Osteoblast (primary cell): ENCODE measurements at places on chromosomes 5 and 9.

DNA sequence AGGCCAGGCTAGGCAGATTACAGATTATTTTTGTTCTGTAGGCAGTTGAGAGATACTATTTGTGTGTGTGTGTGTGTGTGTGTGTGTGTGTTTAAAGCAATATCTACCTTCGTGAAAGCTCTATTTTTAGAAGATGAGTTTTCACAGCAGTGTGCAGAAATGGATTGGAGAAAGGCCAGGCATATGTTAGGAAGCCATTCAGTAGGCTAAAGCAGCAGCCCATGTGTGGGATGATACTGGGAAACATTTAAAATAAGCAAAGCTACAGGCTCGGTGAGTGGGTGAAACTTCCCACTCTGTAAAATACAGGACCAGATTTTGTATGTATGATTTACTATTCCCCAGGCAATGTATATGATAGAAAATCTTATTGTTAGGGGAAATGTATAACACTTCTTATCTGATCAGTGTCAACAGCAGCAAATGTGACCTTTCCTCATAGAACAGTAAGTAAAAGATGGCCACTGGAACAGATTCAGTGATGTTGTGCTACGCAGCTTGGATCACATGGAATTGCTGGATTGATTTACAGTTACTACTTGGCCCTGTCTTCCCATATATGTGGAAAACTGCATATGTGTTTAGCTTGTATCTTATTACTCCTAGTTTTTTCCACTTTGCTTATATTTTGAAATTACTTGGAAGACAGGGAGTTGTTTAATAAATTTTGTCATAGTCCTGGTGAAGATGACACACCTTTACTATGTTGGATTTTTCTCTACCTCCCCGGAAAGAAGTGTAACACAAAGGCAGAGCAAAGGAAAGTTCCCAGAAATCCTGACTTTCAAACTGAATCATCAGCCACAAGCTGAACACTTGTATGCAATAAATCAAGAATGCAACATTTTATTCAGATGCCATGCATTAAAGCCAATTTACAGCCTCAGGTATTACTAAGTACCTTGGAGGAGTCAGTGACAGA, 1077.7 kb upstream of the SEMA6A start:
- DNase-seq, result no peak

GRCh38 chr9:11340654-11341053, 727.9 kb upstream of the PTPRD start:
- no peak for DNase-seq

DNA sequence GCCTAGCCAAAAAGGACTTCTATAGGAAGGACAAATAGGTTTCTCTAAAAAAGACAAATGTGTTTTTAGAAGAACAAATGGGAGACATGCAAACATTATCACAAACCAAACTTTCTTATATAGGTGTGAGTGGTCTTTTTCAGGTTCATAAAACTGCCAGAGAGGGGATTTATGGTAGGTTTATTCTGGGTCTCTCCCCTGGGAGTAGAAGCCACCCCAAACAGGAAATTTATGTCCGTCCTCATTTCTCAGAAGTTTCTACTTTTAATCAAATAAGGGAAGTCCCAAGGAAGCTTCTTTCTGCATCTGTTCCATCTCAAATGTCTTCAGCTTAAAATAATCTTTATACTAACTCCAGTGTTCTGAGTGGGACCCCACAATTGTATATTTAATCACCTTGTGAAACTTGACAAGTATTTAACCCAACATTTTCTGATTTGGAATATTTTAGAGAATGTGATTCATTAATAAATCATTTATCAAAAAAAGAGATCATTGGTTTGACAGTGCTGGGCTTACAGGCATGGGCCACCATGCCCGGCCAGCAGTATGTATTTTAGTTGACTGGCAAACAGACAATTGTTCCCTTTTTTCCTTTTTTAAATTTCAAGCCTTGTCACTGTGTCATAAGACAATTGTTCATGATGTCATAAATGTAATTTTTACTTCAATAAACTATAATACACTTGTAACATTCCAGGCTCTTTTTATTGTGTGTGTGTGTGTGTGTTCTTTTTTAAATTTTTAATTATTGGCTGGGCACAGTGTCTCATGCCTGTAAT, 44.6 kb upstream of the GLDC start:
- DNase-seq, result no peak

DNA sequence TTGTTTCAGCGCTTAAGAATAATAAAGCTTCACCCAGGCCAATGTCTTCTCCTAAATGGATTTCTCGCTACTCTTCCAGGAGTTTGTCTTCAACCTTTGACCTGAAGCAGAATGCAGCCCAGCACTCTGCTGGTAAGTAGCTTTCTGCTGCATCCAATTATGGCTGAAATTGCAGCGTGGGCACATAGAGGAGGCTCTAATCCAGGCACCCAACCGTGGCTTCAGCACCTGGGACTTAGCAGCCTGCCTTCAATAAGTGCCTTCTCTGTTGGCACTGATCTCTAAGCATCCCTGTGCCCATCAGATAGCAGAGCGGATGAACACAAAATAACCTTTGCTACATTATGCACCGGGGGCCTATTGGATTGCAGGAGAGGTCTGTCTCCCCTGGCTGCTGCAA, 105.2 kb downstream of the TRIM32 start:
- no peak for DNase-seq

GRCh38 chr9:107731115-107731762, 241.7 kb upstream of the KLF4 start:
- DNase-seq, result no peak

GRCh38 chr9:21875893-21876292, 73.5 kb downstream of the MTAP start:
- no peak for DNase-seq

DNA sequence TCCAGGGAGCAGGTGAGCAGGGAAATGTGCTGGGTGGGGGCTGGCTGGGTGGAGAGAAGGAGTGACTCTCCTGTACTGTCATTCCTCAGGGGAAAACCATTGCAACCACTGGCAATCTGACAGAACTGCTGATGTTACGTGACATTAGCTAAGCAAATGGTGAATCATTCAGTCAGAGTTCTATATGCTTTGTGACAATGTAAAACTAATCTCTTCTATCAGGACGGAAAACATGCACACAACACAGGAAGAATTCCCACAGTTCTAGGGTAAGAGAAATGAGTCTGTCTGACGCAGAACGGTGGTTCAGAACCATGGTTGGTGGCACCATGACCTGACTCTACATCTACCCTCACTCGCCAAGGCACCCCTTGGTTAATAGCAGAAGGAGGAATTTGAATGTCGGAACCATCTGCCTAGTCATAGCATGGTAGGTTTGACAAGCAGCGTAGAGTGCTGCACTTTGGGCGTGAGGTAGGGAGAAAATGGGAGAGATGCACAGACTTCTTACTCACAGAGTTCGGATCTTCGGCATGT, 243.6 kb upstream of the PANK3 start:
- no peak for DNase-seq

DNA sequence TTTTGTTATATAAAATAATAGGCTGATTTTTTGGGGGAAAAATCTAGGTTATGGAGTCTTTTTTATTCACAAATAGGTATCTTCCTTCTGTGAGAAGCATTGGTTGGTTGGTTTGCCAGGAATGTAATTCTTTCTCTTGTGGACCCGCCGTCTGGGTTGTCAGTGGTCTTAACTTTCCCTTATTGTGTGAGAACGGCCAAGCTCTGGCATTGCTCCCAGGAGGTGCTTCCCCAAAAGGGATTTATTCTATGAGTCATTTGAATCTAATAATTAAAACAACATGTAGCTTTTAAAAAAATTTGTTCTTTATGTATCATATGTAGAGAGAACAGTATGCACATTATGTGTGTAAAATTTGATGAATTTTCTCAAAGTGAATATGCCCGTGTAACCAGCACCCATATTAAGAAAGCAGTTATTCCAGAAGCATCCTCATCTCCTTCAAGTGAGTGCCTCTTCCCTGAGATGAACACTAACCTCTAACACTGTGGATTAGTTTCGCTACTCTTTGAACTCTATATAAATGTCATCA, 114.4 kb downstream of the MAST4 start:
- DNase-seq, result no peak

- DNase-seq, result no peak
Measured at GRCh38 chr9:17462869-17463464, 115.9 kb upstream of the SH3GL2 start.

GRCh38 chr9:136769710-136770191, 5.4 kb upstream of the LCN15 start:
- peak; percentile 94 for DNase-seq

GRCh38 chr5:173513521-173513991, 102.9 kb downstream of the BOD1 start:
- no peak for DNase-seq

DNA sequence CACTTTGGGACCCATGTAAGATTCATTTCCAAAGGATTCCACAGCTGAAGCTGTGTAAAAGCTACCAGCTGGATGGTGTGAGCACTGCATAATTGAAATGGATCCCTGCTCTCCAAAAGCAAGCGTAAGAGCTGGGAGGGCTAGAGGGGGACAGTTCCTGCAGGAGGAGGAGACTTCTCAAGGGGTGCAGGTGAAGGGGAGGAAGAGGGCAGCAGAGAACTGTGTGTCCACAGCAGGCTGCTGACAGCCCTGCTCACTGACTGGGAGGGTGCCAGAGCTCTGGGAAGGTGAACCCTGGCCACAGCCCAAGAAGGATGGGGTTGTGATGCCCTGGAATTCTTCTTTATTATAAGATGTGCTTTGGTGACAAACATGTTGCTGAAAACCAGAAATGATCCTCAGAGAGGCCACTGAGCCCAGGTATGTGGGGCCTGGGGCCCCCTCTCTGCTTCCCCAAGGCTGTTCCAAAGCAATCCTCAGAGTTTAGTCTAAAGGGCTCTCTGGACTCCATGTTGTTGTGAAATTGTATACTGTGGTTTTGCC, 112.8 kb upstream of the SLC25A48 start:
- no peak for DNase-seq

DNA sequence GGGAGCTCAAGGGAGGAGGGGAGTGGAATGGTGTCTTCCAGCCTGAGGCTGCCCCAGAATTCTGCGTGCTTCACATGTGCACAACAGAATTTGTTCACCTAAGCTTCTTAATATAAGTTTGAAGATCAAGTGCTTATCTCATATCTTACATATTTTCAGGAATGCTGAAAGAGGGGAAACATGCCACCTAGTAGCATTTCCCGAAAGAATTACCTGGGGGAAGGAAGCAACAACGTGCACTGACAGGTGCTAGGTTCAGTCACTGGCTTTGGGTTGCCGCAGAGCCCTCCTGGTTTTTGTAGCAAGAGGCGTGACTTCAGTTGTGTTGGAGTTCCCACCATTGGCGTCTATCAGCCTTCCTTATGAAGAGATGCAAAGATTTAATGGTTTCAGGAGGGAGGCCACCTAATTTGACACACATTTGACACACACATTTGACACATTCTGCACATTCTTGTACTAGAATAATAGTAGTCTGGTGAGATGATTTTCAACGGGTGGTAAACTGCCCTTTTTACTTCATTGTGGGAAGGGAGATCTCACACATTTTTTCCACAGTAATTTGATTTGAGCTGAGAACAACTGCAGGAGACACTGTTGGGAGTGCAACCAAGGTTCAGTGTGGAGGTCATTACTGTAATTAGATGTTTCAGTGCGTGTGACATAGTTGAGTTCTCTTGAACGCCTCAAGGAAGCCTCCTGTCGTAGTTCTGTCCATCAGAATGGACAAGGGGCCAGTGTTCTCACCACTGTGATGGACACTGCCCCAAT, 481.3 kb downstream of the CCDC171 start:
- no peak for DNase-seq

GRCh38 chr5:129460936-129461710, 1.0 kb downstream of the ADAMTS19 start:
- DNase-seq, result peak; percentile 83

DNA sequence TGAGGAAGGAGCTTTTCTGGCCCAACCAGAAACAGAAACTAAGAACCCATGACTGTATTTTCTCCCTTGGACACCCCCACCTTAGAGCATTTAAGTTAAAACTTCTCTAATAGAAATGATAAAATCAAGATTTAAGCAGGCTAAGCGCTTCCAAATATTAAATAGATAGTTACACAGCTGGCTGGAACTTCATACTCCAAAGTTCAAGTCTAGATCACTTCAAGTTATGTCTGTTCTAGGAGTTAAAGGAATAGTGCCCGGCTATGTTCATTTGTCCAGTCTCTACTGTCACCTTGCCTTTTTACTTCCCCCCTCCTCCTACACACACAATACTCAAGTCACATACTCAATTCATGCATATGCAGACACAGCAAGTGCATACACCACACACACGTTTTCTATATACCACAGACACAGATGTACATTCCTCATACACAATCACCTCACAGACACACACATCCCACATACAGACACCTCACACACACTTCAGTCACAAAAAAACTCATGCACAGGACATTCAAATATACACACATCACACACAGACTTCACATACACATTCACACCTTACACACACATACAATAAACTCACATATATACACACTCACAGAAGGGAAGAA, 237.7 kb downstream of the PDE4D start:
- no peak for DNase-seq

DNA sequence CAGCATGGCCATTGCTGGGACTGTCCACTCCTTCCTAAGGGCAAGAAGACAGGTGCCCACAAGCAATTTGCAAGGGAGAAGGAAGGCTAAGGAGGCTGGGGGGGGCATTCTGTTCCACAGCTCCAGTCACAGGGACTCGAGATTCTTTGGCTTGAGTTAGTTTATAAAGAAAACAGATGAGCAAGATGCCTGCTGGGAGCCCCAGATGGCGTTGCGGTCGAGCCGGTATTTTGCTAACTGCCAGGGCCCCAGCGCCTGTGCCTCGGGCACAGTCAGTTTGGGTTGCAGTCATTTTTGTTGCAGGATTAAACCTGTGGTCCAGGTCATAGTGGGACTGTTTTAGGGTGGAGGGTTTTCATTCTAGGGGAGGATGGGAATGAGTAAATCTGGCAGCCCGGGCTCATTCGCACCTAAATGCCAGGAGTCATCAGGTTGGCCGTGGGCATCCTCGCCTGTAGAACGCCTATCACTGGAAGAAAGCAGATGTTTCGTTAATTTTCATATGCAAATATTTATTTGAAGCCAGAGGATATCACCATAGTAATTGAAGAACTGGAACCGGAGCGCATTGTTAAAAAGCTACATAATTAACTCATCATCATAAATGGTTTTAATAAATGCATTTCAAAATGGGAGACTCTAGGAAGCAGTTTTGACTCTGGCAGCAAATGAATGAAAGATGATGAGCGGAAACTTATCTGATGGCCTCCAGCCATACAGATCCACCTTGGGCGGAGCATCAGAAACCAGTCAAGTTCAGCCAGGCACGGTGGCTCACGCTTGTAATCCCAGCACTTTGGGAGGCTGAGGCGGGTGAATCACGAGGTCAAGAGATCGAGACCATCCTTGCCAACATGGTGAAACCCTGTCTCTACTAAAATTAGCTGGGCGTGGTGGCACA, 87.1 kb upstream of the FCN2 start:
- DNase-seq, result no peak

DNA sequence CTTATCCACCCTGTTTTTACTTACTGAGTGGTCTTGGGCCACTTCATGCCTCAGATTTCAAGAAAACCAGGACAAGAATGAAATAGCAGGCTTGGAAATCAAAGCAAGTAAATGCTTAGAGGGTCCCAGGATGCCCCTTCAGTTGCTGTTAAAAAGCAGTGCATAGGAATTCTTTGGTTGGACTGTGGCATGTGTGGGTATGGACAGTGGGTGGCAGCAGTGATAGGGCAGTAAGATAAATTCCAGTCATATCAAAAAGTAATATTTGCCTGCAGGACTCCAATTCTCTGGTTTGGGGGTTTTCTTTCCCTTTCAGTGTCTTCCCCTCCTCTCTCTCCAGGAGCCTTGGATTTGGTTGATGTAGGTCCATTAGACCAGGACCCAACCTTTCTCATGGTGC, 306.7 kb upstream of the CLINT1 start:
- DNase-seq, result no peak
